Muscle of arm (tissue), 14 donors: ENCODE measurements at places on chromosomes 16 and 17. TPM values are rescaled to one million over a fixed set of nuclear protein-coding genes. Genes with fewer than 3 reads are reported as not detected.

The PYY gene
- polyA plus RNA-seq, result not detected

The CCL16 gene
- polyA plus RNA-seq, result 0.20 TPM

The SLC5A11 gene
- polyA plus RNA-seq, result not detected

GRCh38 chr16:85372627-85373372, 240.3 kb upstream of the GSE1 start:
- DNase-seq, result no peak

- DNase-seq, result peak; percentile 39
Measured at GRCh38 chr17:15650741-15651582, 31.5 kb upstream of the FBXW10B start.

DNA sequence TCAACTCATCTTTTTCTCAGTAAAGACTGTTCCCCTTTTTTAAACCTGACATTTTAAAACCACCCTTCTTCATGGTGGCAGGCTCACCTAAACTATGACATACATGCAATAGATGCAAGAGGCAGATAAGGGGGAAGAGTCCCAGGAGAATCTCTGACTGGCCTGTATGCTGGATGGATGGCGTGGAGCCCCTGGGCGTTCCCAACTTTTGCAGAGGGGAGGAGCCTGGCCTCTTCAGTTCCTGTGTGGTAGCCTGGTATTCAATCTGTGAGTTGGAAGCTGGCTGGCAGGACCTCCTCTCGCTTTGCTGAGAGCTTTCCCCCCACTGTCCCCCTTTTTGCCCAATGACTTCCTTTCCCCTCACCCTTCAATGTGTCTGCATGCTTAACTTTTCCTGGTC, 217.6 kb upstream of the CA10 start:
- no peak for DNase-seq

GRCh38 chr17:64278614-64279013, 15.6 kb upstream of the TEX2 start:
- no peak for DNase-seq

DNA sequence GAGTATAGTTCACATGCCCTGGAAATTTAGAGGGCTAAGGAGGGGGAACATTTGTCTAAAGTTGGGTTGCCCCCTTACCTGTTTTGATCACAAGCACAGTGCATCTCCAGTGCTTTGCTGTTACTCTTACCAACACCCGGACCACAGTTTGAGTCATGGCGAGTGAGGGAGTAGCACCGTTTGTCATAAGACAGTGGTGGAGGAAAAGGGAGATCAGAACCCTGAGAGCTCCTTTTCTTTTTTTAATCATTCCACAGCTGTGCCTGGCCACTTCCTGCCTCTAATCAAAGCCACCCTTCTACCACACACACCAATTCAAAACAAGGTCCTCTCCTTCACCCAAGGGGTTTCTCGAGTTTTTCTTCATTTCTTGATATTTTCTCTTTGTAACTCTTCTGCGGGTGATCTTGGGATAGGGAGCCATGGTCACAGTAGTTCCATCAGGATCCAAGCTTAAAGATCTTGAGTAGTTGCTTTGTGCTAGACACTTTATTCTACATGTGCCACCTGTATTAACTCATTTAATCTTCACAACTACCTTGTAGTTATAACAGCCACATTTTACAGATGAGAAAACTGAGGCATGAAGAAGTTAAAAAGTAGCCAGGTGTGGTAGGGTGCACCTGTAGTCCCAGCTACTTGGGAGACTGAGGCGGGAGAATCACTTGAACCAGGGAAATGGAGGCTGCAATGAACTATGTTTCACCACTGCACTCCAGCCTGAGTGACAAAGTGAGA, 5.0 kb upstream of the MYL4 start:
- DNase-seq, result no peak

The ASGR1 gene
- polyA plus RNA-seq, result 1.6 TPM

DNA sequence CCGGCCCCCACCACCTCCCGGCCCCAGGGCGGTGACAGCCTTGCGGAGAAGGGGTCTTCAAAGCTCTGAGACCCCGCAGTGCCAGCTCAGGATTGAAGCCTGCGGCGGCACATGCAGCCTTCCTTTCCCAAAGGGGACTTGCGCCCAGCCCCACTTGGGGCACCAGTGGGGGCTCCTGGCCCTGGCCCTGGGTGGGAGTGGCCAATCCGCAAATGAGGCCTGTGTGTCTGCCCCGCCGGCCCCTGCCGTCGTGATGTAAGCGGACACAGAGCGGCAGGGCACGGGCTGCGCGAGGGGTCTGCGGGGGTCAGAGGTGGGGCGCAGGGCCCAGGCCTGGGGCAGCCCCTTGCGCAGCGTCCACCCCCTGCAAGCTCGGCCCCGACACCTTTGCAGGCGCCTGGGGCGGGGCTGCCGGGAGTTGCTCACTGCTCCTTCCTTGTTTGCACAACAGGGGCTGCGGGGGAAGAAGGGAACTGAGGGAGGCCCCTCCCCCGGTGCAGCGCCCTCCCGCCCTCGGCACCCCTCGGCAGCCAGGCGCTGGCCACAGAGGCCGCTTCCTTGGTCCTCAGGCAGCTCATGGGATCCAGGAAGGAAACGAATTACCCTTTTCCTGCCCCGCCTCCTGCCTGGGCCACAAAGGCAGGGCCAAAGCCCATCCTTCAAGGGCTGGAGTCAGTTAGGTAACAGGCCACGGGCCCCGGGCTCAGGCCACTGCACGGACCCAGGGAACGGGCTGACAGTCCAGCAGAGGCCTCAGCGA, 2.9 kb downstream of the SLC16A3 start:
- DNase-seq, result no peak

GRCh38 chr17:56710986-56711385, 117.5 kb downstream of the NOG start:
- no peak for DNase-seq
